Right ventricle myocardium superior (tissue), 1 donor: ENCODE measurements at places on chromosomes 5 and 9. TPM values are rescaled to one million over a fixed set of nuclear protein-coding genes. Genes with fewer than 3 reads are reported as not detected.

GRCh38 chr9:125587819-125588460 lies 119.1 kb downstream of the MAPKAP1 start:
- no peak for DNase-seq

GRCh38 chr9:129876815-129877214 lies 41.6 kb downstream of the USP20 start:
- DNase-seq = no peak

DNA sequence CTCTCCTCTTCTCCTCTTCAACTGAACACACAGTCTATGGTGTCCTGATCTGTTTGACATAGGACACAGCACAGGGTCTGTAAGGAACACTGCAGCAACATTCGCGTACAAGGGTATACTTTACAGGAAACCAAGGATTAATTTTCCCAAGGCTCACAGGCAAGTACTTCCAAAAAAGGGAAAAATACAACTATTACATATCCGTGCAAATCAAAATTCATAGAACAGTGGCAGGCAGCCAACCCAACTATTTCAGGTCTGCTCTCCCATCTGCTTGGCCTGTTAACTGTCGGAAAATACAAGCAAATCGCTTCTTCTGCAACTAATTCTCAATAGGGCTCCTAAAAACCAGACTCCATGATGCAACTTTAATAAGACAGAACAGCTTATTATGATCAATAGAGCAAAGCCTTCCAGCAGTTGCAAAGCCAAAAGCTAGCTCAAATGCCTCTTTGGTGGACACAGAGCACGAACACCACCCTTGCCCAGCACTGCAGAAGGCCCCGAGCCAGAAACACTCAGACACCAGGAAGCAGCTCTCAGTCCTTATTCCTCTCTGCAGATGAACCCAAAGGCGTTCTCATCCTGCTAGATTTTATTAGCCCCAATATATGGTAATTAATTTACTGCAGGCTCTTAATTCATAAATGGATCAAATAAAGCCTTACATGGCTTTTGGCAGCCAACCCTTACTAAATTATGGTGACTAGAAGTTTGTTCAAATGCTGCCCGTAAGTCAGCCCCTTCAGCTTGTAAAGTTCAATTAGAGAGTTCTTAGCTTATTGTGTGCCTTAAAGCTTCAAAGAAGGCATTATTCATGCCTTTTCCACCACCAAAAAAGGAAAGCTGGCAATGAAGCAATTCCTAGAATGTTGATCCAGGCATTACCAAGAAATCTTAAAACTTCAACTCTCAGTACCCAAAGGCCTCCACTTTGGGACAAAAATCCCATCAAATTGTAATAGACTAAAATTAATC lies 68.8 kb downstream of the ZNF608 start:
- DNase-seq = peak; percentile 48

GRCh38 chr9:22522206-22522740 lies 75.6 kb downstream of the DMRTA1 start:
- DNase-seq = no peak

DNA sequence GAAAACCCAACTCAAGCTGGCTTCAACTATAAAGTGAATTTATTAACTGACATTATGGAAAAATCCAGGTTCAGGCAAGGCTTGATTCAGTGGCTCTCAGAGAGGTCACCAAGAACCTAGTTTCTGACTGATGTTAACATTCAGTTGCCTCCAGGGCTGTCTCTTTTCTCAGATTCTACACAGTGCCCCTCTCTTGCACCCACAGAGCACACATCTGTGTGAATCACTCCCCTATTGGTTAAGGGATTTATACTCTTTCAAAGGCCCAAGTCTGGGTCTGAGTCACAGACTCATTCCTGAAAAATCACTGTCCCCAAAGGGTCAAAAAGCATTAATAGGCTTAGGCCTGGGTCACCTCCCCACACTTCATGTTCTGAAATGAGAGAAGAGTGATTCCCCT lies 6.2 kb upstream of the HAVCR2 start:
- DNase-seq = no peak

GRCh38 chr5:82519558-82519957 lies 241.4 kb upstream of the RPS23 start:
- no peak for DNase-seq

DNA sequence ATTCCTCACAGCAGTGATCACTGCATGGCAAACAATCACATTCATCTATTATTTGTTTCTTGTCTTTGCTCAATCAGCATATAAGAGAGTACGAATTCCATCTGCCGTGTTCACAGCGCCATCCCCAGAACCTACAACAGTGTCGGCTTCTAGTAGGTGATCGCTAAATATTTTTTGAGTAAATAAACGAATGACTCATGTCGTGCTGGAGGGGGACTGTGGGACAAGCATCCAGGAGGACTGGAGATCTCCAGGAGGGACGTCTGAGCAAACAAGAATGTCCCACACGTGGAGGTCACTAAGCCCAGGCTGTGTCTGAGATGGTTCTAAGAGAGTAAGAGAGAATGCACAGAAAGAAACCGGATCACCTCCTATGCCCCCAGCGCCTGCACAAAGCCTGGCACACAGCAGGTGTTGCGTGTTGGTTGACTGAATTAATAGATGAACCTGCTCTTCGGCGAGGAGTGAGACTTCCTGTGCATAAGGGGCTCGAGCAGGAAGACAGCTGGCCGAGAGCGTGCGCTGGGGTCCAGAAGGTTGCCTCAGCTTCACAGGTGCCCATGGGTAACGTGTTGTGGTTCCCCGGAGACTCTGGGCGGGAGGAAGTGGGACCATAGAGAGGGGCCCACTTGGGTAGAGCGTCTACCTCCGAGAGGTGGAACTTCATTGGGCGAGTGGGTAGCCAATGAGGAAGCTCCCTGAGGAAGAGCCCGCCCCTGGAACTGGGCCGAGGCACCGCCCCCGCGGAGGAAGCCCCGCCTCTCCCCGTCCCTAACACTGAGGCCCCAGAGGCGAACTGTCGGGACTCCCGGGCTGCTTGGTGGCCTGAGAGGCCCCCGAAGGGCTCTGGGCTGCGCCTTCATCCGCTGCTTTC lies 193.0 kb downstream of the MELK start:
- peak; percentile 69 for DNase-seq

- no peak for DNase-seq
These were observed 79.9 kb upstream of the ANKRD55 start for GRCh38 chr5:56313004-56313531.

DNA sequence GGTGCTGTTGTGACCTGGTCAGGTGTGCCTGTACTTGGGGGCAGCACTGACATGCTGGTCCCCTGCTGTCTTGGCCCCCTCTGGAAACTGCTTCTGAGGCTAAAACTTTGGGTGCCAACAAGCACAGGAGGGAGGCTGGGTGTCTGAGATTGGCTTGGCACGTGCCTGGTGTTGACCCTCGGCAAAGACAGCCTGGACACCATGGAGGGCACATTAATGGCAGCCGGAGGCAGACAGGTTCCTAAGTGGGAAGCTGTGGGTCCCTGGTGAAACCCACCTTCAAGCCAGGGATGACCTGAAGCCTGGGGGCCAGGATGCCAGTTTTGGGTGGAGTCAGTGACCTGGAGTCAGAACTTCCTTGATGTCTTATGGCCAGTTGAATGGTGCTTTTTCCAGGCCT lies 894.1 kb downstream of the PTPRD start:
- DNase-seq = no peak

DNA sequence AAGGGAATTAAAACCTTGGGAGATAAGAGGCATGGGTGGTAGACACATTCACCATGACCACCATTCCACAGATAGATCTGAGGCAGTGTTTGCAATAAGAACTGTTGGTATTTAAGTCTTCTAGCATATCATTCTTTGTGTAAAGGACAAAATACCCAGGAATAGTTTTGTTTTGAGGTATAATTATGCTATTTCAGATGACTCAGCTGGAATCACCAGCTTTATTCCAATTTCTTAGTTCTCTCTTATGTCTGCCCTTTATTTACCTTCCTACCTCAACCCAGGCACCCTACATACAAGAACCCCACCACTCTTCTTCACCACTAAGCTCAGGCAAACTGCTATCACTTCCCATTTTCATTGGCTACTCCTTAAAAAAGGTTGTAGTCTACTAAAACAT lies 94.7 kb upstream of the TRIO start:
- no peak for DNase-seq

DNA sequence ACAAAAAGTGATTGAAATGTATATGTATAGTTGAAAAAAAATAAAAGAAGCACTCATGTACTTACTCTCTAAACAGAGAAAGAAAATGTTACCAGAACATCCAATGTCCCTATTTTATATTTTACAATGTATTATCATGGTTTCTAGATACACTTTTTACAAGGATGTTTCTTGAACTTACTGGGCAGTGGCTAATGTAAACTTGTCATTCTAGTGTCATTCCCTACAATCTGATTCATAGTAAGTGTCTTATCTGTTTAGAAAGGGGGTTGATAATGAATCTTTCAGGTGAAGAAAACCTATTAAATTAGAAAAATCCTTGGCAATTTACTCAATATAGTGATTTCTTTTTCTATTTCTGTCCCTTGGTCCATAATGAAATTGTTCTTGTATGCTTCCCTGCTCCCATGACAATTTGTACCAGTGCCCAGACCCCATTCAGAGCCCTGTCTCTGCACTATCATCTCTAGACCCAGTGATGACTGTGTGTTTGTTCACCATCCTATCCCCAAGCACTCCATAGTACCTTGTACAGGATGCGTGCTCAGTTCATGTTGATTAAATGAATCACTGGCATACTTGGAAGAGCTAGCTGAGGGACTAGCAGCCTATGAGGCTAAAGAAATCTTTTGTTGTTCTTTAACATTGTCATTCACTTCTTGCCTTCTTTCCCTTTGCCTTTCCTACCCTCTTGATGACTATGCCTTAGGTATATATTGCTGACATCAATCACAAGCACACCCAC lies 101.2 kb downstream of the HMHB1 start:
- DNase-seq = no peak

DNA sequence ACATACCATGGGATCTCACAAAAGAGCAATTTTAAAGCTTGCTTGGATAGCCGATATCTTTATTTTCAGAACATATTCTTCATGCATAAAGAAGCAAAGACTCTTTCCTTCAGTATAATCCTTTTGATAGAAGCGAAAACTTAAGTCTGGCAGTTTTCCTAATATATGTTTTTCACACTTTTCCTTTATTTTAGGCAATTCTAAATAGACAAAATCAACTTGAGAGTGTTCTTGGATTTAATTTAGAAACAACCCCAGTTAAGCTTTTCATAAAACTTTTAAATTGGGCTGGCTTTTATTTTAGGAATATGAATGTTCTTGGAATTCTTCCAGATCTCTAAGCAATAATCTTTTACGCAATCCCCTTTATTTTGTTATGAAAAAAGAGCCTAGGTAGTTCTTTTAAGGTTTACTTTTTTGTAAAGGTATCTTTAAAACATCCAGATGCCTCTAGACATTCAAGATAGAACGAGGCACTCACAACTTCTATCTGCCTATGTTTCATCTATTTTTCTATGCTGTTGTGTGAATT lies 51.5 kb upstream of the HSPB3 start:
- DNase-seq = no peak

GRCh38 chr5:154103233-154103632 lies 64.5 kb downstream of the MFAP3 start:
- DNase-seq = peak; percentile 33

GRCh38 chr9:35736201-35736633 lies 3.8 kb downstream of the CREB3 start:
- no peak for DNase-seq

COL15A1 gene
- 55.9 TPM for total RNA-seq

MYO10 gene
- 7.2 TPM for total RNA-seq

TMEFF1 gene
- total RNA-seq = not detected

ADAMTS2 gene
- 3.6 TPM for total RNA-seq

LRRC19 gene
- not detected for total RNA-seq

PCDHA13 gene
- not detected for total RNA-seq
